ENCODE measurements at places on chromosomes 12 and 14.

GRCh38 chr14:103122585-103122946, 695 bp upstream of the TNFAIP2 start:
- no peak for DNase-seq

- no peak for DNase-seq
Measured at GRCh38 chr14:62064751-62065323, 302.6 kb downstream of the SNAPC1 start.

DNA sequence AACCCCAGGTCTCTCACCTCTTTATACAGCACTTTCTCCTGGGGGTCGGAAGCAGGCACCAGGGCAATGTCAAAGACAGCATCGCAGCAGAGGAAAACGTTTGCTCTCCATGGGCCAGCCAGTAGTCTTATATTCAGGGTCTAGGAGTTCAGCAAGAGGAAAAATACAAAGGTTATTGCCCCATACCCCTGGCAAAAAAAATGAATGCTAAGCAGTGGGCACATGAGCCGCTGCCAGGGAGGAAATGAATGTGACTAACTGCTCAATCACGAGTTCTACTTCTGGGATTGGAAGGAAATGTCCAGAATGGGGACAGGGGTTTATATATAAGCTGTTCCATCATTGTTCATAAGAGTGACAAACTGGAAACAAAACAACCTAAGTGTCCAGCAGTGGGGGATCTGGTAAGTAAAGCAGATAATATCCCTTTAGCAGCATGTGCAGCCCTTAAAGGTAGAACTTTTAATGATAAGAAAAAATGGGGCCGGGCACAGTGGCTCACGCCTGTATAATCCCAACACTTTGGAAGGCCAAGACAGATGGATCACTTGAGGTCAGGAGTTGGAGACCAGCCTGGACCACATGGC, 53.8 kb downstream of the PHETA1 start:
- DNase-seq, result no peak

- DNase-seq, result no peak
Measured at GRCh38 chr12:18079541-18080246, 10.3 kb downstream of the RERGL start.

DNA sequence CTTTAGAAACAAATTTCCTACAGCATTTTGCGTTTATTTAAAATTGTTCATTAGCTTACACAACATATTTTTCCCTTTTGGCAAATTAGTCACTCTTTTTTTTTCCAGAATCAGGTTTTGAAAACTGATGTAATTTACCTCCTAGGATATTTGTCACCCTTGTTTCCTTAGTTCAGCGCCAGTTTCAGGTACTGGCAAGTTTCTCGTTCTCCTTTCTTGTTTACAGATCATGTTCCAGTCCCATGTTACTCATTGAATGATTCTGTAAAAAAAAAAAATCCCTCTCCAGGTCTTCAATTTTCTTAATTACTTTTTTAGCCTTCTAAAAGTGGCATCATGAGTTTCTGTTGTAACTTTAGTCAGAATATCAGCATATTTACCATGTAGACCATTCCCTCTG, 2.7 kb downstream of the PPP4R4 start:
- DNase-seq, result no peak

DNA sequence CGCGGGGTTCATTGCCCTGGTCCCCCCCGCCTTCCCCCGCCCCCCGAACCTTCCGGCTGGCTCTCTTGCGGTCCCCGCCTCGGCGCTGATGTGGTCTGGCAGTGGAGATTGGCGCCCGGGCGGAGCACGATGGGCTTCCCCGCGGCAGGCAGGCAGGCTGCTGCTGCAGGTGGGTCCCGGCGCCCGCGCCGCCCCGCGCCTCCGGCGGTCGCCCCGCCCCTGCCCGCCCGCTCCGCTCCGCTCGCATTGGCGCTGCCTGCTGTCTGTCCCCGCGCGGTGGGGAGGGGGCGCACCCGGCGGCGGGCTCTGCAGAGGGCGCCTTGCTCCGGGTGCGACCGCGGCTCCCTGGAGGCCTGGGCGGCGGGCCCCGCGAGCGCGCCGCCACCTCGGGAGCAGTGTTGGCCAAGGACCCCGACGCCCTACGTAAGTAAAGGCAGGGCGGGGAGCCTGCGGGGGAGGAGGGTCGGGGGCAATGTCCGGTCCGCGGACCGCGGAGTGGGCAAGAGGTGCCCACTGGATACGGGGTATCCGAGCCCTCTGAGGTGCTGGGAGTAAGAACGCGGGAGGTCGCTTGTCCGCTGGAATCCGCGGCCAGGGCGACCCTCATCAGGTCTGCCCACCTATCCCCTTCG, at the start of gene AKAP5:
Gene AKAP5 (plus strand): TSS at position 309 of the 632 bp plus-strand sequence. CDS start 2,896 bp downstream, outside the sequence.
- DNase-seq, result no peak

GRCh38 chr14:64440494-64440893, 24.8 kb upstream of the AKAP5 start:
- no peak for DNase-seq

GRCh38 chr12:24881227-24881626, 67.7 kb downstream of the BCAT1 start:
- no peak for DNase-seq

- DNase-seq, result no peak
Measured at GRCh38 chr12:27013611-27014084, 536 bp downstream of the TM7SF3 start.

DNA sequence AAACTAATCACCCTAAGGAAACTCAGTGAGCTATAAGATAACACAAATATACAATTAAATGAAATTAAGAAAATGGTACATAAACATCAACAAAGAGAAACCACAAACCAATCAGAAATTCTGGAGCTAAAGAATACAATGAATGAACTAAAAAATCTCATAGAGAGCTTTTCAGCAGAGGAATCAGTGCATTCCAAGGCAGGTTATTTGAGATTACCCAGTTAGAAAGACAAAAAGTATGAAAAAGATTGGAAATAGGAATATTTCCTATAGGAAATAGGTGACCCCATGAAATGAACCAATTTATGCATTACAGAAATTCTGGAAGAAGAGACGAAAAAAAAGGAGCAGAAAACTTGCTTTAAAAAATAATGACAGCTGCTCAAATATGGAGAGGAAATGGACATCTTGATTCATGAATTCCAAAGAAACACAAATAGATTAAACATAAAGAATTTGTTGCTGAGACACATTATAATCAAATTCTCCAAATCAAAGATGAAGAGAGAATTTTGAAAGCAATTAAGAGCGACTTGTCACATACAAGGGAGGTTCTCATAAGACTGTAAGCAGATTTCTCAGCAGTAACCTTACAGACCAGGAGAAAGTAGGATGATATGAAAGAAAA, 90.7 kb downstream of the RERGL start:
- DNase-seq, result no peak

- DNase-seq, result no peak
Measured at GRCh38 chr12:10115890-10116289, 14.1 kb downstream of the CLEC7A start.

Data from NCI-H1417 treated with DMSO at 0.1 percent for 48 hours (cell line).